ENCODE measurements at places on chromosomes 3 and 15.

DNA sequence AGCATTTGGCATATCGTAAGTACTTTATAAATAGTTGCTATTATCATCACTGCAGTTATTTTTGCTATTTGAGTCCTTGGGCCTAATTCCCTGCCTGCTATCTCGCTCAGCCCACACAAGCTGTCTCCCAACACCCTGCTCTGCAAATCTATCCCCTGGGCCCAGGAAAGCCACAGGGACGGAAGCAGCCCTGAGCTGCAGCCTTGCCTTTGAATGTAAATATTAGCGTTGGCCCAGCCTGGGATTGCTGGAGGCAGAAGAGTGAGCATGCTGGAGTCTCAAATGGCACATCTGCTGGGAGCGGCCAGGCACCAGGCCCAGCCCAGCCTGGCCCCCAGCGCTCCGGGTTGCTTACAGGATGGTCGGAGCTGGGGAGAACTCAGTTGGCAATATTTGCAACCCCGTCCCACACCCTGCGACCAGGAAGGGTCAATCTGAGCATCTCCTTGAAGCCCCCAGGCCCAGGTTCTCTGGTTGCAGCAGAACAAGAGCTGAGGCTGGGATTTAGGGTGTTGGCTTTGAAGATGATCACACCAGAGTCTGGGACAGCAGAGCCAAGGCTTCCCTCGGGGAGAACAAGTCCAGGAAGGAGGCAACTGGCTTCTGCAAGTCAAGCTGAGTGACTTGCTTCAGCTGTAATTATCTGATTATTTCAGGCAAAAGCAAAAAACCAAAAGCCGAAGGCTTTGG is 529.6 kb downstream of the SHQ1 start:
- DNase-seq, result no peak

- no peak for DNase-seq
Observed at GRCh38 chr3:111545349-111545748, 3.4 kb downstream of the CD96 start.

- no peak for DNase-seq
Observed at GRCh38 chr3:131619821-131620220, 117.0 kb upstream of the MRPL3 start.

- no peak for DNase-seq
Observed at GRCh38 chr3:185714085-185714484, 110.8 kb downstream of the IGF2BP2 start.

DNA sequence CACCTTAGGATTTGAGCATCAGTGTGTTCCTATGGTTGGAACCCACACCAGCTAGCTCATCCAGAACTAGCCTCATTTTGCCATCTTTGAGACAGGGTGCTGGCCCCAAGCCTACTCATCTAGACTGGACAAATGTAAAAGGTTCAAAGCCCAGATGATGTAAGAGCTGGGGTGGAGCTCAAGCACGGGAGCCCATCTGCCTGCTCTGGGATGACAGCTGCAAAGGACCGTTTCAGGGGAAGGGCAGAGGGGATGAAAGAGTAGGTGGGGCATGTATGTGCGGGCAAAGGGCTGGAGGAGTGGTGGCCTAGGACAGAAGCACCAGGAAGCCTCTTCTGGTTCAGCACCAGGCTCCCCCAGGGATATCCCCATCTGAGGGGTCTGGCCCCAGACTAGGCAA is 15.8 kb downstream of the CLK3 start:
- DNase-seq, result no peak

DNA sequence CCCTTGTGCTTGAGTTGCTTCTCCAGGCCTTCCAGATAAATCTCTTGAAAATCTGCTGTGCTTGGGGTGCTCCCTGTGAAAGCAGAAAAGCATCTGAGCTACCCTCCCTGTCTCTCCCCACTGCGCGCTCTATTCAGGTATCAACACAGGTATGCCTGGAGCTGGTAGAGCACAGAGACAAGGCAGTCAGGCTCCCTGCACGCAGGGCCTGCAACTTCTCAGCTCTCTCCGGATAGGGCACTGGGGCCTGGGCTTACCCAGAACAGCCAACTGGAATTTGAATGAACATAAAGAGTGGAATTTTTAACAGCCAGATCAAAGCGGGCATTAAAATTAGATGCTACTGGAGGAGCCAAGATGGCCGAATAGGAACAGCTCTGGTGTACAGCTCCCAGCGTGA is 183.6 kb downstream of the XXYLT1 start:
- DNase-seq, result no peak

DNA sequence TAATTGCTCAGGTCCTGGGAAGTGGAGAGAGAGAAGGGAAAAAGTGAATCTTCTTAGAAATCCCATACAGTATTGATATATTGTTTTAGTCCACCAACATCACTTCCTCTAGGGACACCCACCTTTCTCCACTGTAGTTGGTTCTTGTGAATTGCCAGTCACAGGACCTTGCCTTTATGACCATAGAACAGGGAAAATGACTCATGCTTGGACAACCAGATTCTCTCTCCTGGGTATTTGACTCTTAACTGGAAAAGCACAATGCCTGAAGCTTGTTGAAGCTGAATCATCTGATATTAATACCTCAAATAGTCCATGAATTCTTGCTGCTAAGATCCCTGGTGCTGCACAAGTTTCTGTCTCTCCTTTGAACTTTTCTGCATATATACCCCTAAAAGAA is 32.5 kb upstream of the DCLK3 start:
- no peak for DNase-seq

DNA sequence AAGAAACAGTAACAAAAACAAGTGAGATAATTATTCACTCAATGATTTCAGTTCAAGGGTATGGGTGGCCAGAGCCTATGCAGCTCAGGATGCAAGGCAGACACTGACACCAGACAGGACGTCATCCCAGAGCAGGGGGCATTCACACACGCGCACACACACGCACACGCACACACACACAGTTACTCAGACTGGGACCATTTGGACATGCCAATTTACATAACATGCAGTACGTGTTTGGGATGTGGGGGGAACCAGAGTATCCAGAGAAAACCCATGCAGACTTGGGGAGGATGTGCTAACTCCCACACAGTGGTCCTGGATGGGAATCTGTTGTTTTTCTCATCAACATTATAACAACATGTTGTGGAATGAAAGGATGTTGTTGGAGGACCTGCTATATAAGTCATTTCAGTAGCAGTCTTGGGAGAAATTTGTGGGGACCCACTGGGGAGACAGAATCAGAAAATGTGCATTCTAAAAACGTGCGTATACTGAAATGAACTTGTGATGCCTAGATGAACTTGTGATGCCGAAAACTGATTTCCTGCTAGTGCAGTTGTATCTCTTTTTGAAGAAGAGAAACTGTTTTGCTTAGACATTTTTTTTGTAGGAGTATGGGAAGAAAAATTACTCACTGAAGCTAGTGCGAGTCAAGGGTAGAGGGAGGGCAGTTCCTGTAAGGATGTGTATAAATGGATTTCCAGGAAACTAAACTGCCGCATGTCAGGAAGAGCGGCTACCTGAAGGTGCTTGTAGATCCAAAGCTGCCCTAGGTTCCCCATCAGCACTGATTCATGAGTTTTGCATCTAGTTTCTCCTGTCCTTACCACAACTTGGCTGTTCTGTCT is 25.2 kb downstream of the CD200 start:
- DNase-seq, result no peak

- DNase-seq, result no peak
Observed at GRCh38 chr3:12553921-12554391, 2.9 kb upstream of the MKRN2 start.

- DNase-seq, result no peak
Observed at GRCh38 chr3:38988955-38989354, 62.8 kb downstream of the SCN11A start.

GRCh38 chr15:74725225-74725774 is at the start of gene CYP1A1:
Gene CYP1A1, minus strand, starts transcription at chr15:74725528. Its CDS starts 2,431 bp downstream, at chr15:74723097.
- no peak for DNase-seq

DNA sequence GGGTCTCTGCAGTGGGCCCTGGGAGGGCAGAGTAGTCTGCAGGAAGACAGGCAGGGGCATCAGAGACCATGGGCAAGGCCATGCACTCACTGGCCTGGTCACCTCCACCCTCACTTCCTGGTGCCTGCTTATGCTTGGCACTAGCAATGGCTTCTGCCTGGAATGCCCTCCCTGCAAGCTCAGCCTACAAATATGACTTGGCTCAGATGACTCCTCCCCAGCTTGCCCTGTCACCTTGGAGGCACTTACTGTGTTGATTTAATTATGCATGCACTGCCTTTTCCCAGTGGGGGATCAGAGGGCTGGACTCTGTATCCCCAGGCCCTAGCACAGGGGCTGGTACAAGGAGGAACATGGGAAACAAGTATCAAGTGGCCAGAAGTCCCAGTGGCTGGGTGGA is 7.8 kb downstream of the C3orf18 start:
- DNase-seq, result no peak

DNA sequence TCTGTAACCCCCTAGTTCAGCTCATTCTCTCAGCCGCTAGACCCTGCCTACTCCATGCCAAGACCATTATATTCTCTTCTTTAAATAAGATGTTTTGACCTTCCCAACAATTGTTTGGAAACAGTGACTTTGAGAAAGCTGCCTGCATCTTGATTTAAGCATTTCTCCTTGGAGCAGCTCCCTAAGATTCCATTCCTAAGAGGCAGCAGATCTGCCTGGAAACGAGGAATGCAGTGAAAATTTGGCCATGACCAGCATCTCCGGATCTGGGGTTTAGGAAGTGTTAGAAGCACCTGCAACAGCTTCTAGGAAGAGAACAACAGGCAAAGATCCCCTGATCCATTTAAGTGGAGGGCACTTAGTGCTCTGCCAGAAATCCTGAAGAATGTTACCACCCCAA is 235.7 kb downstream of the NTRK3 start:
- no peak for DNase-seq

DNA sequence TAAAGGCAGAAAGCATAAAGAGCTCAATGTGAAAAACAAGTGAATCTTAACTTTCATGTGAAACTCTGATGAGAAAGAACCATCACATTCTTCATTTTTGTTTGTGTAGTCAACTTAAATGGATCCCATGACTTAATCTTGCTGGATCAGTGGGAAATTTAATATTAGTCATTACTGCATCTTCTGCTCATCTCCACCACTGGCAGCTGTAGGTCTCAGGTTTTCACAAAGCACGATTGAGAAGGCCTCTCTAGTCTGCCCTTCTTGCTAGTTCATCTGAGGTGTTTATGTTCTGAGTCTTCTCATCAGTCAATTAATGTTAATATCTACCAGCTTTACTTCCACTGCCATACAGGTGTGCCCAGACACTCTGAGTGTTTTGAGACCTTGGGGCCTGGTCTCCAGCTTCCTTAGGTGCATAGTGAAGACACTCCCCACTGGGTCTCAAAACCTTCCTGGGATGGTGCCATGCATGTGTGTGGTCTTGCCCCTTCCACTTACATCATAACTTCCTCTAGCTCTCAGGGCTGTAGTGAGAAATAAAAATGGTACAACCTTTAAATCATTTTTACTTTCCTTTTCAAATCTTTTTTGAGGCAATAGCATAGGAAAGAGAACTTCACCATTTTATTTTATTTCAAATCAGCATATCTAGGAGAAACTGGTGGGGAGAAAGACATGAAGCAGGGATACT is 421.6 kb upstream of the CBLB start:
- DNase-seq, result no peak

GRCh38 chr15:88454867-88455810 is 12.0 kb downstream of the MRPL46 start:
- DNase-seq, result no peak

DNA sequence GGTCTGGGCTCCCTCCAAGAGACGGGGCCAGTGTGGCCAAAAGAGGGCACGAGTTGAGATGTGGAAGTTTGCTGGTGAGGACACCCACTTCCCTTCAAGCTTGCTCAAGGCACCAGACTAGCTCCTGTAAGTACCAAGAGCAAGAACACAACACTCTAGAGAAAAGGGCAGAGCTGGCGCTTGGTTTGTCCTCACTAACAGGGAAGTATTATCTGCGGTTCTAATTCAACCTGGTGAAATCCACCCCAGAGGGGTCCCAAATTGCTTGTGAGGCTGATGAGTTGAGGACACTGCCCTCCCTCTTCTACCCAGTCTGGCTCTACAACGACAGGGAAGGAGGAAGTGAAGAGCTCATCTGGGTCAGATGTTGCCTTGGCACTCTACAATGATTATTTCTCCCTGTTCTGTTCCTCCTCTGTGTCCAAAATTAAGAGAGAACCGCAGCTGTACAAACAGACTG is 16.9 kb upstream of the FSIP1 start:
- no peak for DNase-seq

- no peak for DNase-seq
Observed at GRCh38 chr15:85331655-85332285, 48.6 kb upstream of the AKAP13 start.

DNA sequence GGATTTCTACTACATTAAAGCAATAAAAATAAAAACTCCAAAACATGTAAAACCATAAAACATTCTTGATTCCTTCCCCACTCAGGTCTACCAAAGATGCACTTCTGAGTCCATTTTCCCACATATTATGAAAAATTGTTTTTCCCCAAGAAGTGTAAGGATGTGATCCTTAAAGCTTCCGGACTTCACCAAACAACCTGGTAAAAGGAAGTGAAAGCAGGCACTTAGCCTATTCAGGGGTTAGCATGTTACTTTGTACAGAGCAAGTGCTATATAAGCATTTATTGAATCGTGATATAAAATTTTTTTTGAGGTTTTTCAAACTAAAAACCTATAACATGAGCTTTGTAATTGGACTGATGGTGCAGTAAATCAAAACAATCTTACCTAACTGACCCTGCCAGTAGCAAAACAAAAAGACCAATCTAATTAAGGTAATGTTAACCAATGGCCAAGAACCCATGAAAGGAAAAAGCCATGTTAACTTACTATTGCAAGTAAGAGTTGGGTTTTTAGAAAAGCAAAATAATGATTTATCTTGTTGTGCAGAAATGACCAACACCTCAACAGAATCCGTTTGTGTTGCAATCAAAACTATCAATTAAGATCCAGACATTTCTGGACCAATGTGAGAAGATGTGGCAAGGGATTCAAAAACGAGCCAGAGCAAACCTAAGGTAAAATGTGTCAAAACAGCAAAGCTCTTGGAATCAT is 1.8 kb downstream of the SETD2 start:
- DNase-seq, result no peak

DNA sequence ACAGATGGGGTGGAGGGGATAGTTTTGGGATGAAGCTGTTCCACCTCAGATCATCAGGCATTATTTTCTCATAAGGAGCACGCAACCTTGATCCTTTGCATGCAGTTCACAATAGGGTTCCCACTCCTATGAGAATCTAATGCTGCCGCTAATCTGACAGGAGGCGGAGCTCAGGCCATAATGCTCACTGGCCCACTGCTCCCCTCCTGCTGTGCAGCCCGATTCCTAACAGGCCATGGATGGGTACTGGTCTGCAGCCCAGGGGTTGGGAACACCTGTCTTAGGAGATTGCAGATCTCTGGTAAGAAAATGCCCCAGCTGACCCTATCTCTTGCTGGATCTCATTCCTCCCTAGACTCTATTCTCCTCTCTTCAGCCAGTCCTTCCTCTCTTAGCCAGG is 6.8 kb downstream of the CSTA start:
- DNase-seq, result no peak

- DNase-seq, result no peak
Observed at GRCh38 chr3:185900228-185900627, 37.6 kb downstream of the TRA2B start.

GRCh38 chr3:188729422-188729821 is 442.3 kb upstream of the TPRG1 start:
- DNase-seq, result no peak

All from stimulated activated CD8-positive, alpha-beta memory T cell treated with anti-CD3 and anti-CD28 coated beads, Interleukin-15, amount 100 ng/mL, for 4 hours (primary cell).